ENCODE measurements at places on chromosomes 3 and 15.

DNA sequence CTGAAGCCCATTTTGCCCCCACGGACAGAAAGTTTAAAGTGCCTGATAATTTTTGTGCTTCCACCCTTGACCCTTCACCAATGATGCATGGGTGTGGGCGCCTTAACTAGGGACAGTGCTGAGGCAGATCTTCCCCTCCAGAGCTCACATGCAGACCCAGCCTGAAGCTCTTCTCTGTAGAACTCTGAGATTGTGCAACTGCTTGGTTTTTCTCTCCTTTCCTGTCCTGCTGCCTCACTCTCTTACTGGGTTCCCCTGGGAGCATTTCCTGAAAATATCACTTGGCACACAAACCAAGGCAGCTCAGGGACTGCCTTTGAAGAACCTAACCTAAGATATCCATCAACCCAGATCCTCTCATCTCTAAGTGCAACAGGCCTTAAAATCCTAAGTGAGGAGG lies 220.3 kb upstream of the STT3B start:
- no peak for DNase-seq

DNA sequence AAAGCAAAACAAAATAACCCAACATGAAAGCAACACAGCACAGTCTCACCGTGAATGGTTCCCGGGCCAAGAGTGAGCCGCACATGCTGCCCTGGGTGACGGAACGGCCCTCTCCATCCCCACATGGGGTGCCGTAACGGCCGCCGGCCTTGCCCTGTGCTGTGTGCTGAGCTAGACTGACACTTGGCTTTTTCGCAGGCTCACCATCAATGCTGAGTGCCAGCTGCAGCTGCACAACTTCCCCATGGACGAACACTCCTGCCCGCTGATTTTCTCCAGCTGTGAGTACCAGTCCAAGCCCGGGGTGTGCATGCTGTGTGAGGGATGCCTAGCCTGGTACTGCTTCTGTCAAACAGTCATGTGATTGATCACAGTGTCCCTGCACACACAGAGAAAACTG lies 357.6 kb downstream of the GABRG3 start:
- no peak for DNase-seq

DNA sequence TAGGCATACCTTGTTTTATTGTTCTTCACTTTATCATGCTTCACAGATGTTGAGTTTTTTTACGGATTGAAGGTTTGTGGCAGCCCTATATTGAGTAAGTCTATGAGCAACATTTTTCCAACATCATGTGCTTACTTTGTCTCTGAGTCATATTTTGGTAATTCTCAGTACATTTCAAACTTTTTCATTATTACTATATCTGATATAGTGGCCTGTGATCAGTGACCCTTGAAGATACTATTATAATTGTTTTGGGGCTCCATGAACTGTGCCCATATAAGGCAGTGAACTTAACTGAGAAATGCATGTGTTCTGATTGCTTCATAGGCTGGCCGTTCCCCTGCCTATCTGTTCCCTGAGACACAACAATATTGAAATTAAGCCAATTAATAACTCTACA lies 42.8 kb upstream of the NSMCE3 start:
- no peak for DNase-seq

DNA sequence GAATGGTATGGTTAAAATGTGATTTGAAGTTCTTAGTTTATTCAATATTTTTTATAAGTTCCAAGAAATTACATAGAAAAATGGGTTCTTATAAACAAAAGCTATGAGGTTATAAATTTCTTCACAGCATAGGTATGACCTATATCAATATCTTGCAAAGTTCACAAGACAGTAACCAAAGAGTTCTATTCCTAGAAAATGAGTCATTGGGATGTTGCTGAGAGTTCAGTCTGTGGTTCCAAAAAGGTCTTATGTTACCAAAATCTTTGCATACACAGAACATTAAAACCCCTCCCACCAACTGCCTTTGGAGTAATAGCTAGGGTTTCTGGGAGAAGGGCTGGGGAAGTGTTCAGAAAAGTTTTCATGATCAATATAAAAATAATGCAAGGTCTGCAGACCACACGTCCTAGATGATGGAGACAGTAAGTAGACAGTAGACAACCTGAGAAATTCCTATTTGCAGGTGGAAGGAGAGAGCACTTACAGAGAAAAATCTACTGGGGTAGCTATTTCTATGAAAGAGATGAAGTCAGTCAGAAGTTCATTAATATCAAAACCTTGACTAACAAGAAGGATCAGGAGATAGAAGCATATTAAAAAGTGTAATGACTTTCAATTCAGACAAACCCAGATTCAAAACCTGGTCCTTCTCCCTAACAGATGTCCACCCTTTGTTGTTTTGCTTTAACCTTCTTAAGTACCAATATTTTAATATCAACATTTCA lies 279.3 kb downstream of the KCNH8 start:
- DNase-seq: no peak

GRCh38 chr3:102735311-102735710 lies 300.5 kb downstream of the ZPLD1 start:
- no peak for DNase-seq
